ENCODE measurements at places on chromosomes 11 and 22. TPM values are rescaled to one million over a fixed set of nuclear protein-coding genes. Genes with fewer than 3 reads are reported as not detected.

OR51M1 gene
- not detected for total RNA-seq

SYT13 gene
- total RNA-seq: not detected

CNGA4 gene
- not detected for total RNA-seq

MUC15 gene
- total RNA-seq: 0.93 TPM

CD6 gene
- not detected for total RNA-seq

KRTAP5-3 gene
- total RNA-seq: not detected

PARVA gene
- 235 TPM for total RNA-seq

CRYBB3 gene
- not detected for total RNA-seq

MS4A15 gene
- not detected for total RNA-seq

CASTOR1 gene
- total RNA-seq: 16.4 TPM

GGT1 gene
- total RNA-seq: 4.8 TPM

SF3B2 gene
- 113 TPM for total RNA-seq

CCDC88B gene
- 7.6 TPM for total RNA-seq

SNX32 gene
- not detected for total RNA-seq

ADORA2A gene
- total RNA-seq: 4.2 TPM

LDLRAD3 gene
- 7.6 TPM for total RNA-seq

KCNQ1 gene
- total RNA-seq: 5.8 TPM

RGL4 gene
- not detected for total RNA-seq

ADM2 gene
- not detected for total RNA-seq

Measured in gastroesophageal sphincter (tissue), 4 donors.